ENCODE measurements at places on chromosomes 2 and 18.

DNA sequence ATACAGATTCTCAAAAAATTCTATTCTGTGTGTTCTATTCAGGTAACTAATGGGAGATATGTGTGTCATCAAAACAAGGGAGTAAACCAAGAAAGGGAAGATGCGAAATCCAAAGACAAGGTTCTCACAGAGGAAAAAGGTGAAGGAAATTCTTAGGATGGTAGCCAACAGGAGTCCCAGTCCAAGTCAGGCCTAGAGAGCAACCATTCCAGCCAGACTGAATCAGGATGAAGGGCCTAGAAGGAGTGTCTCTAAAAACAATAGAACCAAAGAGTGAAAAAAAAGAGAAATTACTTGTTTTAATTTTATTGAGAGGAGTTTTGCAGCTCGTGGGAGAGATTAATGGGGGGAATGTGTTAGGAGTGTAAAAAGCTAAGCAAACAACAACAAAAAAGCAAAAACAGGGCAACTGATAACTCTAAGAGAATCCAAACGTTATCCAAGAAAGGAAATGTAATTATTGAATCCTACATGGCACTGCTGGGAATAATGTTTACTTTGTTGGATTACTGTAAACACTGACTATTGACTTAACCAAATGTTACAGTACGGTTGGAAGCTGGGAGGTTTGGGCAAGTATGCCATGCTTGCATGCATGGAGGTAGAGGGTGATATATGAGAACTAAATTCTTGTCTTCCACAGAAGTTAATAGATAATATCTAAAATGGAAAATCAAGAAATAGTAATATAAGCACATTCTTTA lies 12.3 kb downstream of the MAP3K20 start:
- DNase-seq: no peak

DNA sequence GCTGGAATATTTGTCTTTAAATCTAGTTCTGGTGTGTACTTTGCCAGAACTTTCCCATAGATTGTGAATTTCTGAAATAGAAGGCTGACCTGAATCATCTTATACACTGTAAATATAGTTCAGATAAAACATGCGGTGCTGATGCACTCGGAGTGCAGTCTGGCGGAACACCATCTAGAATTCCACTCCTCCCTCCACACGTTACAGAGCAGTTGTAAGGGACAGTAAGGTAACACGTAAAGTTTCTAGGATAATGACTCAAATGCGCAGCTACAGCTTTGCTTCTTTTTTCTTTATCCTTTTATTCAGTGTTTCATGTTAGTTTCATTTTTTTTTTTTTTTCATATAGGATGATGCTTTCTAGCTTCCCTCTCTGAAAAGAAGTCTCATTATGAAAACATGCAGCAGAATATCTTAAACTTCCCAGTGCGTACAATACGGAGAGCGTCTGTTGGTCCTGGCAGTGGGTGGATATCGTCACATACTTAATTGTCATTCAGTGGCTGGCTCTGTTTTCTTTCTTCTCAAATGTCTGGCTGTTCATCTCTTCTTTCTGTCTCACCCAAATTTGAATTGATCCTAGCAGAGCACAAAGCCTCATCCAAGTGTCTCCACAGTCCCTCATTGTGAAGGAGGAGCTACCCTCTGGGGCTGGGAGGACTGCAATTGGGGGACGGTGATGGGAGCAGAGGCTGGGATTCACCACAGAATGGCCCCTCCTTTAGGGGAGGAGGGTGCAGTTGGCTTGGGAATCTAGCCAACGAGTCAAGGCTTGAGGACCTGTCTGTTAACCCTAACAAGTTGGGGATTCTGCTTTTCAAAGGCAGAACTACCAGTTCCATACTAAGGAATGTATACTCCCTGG lies 138.8 kb downstream of the MYT1L start:
- DNase-seq: no peak

GRCh38 chr2:137357634-137358033 lies 592.3 kb downstream of the THSD7B start:
- no peak for DNase-seq

- peak; percentile 1 for DNase-seq
Measured at GRCh38 chr18:74040459-74041332, 106.9 kb downstream of the FBXO15 start.

DNA sequence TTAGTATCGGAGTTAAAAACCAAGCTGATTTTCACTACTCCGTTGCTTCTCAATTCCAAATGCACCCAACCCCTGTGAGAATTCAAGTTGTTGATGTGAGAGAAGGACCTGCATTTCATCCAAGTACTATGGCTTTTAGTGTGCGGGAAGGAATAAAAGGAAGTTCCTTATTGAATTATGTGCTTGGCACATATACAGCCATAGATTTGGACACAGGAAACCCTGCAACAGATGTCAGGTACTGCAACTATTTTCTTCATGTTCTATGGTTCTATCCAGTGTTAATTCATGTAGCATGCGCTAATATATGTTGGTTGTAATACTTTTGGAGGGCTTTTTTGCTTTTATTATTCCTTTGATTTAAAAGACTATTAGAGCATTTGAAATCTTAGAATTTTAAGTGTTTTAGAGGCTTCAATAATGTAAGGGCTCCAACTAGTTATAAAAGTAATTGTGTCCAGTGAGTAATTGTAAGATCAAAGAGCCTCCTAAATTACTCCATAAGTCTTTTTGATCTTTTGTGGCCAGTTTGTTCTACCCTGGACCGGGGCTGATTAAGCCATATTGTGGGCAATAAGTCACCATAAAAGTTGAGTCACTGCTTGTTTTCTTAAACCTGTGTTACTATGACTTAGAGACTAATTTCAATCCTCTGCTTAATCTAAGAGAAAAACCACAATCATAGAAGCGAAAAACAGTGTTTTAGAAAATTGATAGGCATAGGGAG lies 22.9 kb downstream of the DSG4 start:
- DNase-seq: no peak

DNA sequence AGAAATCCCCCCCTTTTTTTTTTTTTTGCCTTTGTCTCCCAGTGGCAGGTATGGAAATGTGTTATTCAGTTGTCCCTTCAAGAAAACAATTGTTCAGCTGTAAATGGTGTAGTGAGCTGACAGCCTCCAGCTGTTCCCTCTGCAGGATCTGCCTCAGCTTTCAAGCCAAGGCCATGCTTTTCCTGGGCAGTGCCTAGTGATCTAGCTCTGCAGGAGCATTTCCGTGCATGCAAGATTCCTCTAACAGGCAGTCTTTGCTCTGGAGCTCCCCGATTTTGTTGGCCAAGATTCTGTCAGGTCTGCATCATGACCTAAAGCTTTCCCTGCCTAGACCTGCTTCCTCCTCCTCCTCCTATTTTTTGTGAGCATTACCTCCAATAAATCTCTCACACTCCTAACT lies 300.7 kb upstream of the UBE2E3 start:
- no peak for DNase-seq

- peak; percentile 8 for DNase-seq
Measured at GRCh38 chr2:199596549-199596948, 138.8 kb upstream of the SATB2 start.

DNA sequence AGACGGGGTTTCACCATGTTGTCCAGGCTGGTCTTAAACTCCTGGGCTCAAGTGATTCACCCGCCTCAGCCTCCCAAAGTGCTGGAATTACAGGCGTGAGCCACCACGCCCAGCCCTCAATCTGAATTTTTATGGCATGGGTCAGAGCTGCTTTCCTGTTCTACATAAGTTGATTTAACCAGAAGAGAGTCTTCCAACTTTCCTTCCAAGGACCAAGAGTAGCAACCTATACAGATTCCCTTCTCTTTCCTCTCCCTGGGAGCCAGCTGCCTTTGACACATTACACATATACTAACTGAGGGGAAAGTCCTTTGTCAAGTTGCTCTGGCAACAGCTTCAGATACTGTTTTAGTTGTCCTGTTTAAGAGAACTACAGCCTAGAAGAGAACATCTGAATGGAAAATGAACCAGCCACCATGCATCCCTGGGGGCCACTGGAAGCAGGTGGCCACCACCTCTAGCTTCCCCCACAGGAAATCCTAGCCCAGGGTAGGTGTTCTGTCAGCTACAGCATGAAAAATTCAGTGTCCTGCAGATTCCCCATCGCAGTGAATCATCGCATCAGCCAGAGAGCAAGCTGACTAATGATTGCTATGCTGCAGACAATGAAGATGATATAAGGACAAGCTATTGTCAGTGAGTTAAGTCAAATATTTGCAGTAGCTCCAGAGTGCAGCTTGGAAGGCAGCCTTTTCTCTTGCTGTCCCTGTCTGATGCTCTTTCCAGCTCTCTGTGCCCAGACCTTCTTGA lies 62.9 kb downstream of the POMC start:
- peak; percentile 75 for DNase-seq

DNA sequence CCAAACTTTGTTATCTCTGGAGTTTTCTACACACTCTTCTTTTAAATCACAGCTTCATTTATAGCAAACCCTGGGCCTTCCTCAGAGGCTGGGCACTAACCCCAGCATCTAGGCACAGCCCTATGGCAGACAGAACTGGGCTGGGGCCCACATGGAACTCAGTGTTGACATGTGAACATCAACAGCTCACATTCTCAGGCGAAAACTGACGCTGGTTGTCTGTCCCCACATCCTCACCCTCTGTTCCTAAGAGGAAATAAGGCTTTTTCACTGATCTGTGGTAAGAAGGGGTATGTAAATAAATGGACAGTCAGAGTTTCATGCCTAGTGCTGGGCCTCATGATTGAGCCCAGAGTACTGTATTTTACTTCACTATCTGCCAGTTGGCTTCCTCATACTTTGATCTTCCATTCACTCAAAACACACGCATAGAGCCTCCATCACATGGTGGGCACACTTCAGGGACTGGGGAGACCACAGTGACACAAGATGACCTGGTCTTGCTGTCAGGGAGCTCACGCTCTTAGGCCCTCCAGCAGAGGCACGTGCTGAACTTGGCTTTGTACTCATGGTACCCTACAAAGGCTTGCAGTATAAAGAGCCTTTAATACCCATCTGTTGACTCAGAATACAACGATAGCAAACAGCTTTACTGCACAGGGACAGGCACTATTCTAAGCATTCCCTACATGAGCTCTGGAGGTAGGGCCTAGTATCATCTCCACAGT lies 43.0 kb downstream of the EFEMP1 start:
- DNase-seq: peak; percentile 45
